ENCODE measurements at places on chromosomes 12 and 14.

DNA sequence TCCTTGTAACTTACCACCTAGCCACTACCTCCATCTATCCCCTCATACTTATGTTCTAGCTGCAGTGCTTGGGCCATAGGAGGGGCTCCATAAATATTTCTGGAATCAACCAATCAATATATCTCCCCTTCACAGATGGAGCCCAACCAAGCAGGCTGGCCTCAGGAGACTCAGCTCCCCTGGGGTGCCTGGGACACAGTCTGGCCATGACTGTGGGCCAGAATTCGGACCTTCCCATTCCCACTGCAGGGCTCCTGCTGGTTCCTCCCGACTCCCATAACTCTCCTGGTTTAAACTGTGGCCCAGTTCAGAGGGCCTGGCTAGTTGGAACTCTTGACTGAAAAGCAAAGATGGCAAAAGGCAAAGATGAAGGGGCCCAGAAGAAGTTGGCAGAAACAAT lies 13.0 kb downstream of the TTC7B start:
- no peak for DNase-seq

DNA sequence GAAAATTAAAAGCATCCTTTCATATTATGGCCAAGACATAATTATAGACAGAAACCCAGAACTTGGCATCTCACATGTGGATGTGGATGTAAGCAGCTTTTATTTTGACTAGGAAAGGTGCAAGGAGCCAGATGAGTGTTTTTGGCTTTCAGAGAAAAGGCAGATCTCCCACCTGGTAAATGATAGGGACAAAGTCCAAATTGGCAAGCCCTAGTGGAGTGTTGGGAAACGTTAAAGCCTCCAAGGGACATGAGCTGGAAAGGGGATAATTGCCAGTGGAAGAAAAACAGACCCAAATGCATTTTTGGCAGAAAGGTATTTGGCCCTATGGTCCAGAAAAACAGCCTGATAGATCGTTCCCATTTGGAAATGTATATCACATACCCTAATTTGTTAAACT lies 60.1 kb downstream of the KLHL28 start:
- no peak for DNase-seq

DNA sequence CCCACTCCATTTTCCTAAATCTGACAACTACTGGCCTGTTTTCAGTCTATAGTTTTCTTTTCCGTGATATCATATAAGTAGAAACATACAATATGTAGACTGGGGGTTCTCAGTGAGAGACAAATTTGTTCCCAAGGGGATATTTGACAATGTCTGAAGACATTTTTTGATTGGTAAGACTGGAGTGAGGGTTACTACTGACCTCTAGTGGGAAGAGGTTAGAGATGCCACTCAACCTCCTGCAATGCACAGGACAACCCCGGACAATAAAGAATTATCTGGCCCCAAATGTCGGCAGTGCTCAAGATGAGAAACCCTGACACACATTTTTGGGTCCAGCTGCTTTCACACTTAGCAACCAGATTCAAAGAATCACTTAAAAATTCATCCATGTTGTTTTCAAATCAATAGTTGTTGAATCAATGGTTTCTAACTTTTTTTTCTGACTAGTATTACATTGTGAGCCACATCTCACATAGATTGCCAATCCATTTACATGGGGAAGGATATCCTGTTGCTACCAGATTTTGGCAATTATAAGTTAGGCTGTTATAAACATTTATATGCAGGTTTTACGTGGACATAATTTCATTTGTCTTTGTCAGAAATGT lies 307.1 kb downstream of the RPL10L start:
- peak; percentile 37 for DNase-seq

- no peak for DNase-seq
Measured at GRCh38 chr12:89721291-89721987, 12.8 kb upstream of the ATP2B1 start.

DNA sequence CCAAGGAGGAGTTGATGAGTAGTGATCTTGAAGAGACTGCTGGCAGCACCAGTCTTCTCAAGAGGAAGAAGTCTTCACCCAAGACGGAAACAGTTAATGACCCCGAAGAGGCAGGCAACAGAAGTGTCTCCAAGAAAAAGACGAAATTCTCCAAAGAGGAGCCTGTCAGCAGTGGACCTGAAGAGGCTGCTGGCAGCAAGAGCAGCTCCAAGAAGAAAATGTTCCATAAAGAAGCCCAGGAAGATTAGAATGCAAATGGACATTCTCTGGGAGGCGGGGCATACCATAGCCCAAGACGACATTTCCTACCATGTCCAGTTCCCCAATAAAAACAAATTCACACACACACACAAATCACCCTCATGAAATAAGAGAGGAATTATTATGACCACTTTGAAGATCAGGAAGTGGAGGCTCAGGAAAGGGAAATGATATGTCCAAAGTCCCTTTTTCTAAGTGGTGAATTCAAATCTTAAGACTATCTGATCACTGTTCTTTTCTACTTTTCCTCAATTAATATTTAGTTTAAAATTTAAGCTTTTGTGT lies 131.8 kb downstream of the PAWR start:
- DNase-seq = no peak

DNA sequence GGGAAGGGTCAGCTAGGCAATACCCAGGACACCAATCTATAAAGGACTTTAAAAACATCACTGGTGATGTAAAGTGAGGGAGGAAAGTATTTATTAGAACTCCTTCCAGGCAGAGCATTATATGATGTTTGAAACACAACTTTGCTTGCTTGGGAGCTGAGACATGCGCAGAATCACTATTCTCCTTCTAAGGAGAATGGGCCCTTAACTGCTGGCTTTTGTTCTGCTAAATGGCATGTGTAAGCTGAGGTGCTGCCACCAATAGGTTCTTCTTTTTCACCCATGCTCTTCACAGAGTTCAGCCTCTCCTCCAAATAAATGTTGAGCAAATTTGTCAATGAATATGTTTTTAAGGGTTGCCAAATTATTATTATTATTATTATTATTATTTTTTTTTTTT lies 3.9 kb downstream of the STAC3 start:
- DNase-seq = no peak

DNA sequence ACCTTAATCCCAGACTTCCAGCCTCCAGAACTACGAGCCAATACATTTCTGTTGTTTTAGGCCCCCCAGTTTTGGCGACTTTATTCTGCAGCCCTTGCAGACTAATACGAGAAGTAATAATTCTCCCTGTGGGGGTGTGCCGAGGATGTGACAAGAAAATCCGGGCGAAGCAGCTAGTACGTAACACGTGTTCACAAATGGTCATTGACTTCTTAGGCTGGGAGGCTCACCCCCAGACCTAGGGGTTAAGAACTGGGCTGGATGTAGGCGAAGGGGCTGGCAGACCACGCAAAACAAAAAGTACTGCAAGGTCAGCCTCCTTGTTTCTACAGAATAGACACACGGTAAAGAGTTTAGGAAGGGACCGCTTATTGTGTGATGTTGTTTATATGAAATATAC lies 69.8 kb upstream of the ESRRB start:
- no peak for DNase-seq

- DNase-seq = no peak
Measured at GRCh38 chr12:20018406-20018805, 349.9 kb upstream of the PDE3A start.

GRCh38 chr14:56145181-56145769 lies 27.1 kb downstream of the PELI2 start:
- DNase-seq = no peak

- no peak for DNase-seq
Measured at GRCh38 chr14:104315625-104316024, 177.2 kb downstream of the KIF26A start.

- DNase-seq = peak; percentile 15
Measured at GRCh38 chr12:52496590-52497071, 3.6 kb upstream of the KRT6A start.

GRCh38 chr14:34701808-34702207 lies 12.6 kb downstream of the CFL2 start:
- no peak for DNase-seq

DNA sequence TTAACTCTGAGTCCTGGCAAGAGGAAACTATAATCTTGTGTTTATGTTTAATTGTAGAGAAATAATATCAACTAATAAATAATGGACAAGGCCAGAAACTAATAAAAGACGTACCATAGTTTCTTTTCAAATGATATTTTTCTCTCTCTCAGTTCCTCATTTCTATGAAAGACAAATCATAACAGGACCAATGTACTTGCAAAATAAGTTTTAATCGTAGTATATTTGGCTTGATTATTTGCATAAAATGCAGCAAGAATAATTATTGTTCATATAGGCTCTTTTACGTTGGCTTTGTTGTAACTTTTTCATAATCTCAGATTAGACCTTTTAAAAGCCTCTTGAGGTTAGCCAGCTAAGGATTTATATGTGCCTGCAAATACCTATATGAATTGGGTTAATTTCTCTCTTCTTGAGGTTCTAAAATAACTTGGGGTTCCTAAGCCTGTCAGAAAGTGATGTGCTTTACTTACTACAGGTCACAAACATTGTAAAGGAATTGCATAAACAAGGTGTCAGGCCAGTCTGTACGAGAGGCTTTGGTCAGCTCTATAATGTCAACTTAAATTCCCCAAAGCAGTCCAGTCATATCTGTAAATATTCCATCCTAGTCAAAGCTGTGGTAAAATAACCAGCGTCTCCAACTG lies 152.8 kb upstream of the PTPRQ start:
- DNase-seq = no peak

GRCh38 chr14:93901813-93902212 lies 25.3 kb upstream of the FAM181A start:
- DNase-seq = no peak

DNA sequence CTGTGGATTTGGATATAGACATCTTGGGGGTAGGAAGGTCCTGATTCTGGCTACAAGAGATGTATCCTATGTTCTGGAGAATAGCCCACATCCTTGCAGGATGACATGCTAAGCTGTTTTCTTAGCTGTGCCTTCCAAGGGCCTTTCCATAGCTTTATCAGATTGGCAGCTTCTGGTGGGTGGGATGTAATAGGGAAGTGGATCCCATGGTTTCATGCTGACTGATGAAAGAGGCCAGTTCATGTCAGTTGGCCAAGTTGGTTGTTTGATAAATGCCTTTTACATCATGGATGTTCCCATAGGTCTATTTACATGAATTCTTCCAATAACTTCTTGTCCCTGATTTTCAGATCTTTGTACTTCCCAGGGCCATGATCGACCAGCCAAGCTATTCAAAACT lies 169.1 kb upstream of the RMST start:
- DNase-seq = no peak

DNA sequence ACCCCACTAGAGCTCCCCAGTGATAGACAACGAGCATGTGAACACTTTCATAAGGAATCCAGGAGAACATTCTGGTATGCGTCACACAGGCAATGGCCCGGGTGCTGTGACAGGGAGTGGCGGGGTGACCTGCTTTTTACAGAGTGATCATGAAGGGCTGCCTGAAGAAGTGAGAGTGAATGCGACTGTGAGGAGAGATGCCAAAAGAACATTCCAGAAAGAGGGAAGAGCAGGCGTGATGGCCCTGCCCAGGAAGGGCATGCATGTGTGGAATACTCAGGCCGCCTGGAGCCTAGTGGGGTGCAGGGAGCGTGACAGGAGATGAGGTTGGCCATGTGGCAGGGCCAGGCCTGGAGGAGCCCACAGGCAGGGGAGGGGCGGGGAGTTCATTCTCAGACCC lies 53.8 kb downstream of the FZD10 start:
- DNase-seq = no peak

- DNase-seq = no peak
Measured at GRCh38 chr14:103081951-103082350, 2.1 kb upstream of the LBHD2 start.

GRCh38 chr12:47910981-47911380 lies 6.2 kb upstream of the VDR start:
- no peak for DNase-seq

GRCh38 chr12:108394196-108394595 lies 55.1 kb upstream of the CMKLR1 start:
- no peak for DNase-seq

DNA sequence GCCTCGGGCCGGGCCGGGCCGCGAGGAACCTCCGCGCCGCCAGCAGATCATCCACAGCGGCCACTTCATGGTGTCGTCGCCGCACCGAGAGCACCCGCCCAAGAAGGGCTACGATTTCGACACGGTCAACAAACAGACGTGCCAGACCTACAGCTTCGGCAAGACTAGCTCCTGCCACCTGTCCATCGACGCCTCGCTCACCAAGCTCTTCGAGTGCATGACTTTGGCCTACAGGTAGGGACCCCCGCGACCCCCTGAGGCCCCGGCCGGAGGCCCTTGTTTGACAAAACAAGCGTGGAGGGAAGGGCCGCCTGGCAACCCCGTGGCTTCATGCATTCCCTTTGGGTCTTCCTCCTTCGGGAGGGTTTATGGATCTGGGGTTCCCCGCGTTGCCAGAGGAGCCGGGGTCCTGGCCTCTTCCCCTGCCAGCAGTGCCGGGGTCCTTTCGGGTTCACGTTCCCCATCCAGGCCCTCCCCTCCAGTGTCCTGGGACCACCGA lies 526 bp downstream of the MLXIP start:
- DNase-seq = peak; percentile 40

DNA sequence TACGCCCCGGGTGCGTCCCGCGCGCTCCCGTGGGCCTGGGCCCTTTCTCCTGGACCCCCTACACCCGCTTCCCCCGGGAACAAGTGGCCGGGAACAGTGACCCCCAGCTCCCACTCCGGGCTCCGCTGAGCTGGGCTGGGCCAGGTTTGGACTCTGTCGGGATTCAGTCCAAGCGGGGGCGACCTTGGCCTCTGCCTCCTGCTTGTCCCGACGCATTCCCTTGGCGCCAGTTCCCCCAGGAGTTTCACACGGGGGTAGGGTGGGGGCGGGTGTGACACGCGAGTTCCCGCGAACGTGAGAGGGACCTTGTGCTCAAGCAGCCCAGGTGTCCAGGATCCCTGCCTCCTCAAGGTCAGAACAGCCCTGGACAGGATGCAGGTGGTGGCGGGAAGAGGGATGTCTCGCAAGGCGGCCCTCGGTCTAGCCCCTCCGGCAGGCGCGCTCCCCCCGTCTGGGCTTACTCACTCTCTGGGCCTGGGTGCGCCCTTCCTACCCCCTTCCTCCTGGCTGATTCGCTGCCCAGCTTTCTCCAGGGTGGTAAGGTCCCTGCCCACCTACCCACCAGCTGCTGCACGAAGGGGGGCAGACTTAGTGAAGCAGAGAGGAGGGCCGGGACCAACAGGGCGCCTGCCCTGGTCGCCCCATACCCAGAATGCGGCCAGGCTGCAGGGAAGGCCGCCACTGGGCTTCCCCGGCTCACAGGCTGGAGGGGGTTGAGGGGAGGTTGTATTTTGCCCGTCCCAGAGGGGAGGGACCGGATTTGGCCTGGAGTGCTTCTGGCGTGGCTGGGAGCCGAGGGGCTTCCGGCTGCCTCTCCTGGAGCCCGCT lies 862 bp downstream of the CRIP2 start:
- peak; percentile 74 for DNase-seq

- no peak for DNase-seq
Measured at GRCh38 chr12:53825246-53826081, 73.7 kb upstream of the CISTR start.

DNA sequence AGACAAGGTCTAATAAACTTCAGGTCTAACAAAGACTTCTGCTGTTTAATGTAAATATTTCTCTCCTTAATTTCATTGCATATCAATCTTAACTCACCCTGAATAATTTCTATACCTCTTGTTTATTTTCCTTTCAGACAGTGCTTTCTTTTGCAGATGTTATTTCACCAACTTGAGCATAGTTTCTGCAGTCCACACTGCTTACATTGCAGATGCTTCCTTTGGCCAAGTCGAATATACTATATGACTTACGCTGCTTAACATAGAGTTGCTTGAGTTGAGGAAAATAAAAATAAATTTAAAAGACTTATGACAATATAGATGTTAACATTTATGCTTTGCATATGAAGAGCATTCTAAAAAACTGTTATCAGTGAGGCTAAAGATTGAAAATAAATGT lies 217.7 kb downstream of the PTPRO start:
- DNase-seq = no peak
